ENCODE measurements at places on chromosomes 1 and 21.

GRCh38 chr1:212920246-212920645, 30.1 kb upstream of the VASH2 start:
- no peak for DNase-seq

- no peak for DNase-seq
These were observed 4.8 kb upstream of the SRP9 start for GRCh38 chr1:225772848-225773247.

GRCh38 chr1:154818911-154819310, 51.2 kb downstream of the KCNN3 start:
- no peak for DNase-seq

GRCh38 chr1:229693129-229693900, 67.3 kb downstream of the URB2 start:
- DNase-seq: no peak

- DNase-seq: peak; percentile 63
These were observed 9.1 kb downstream of the IBA57 start for GRCh38 chr1:228174482-228175315.

- no peak for DNase-seq
These were observed 45.2 kb downstream of the EPRS1 start for GRCh38 chr1:220001095-220001501.

DNA sequence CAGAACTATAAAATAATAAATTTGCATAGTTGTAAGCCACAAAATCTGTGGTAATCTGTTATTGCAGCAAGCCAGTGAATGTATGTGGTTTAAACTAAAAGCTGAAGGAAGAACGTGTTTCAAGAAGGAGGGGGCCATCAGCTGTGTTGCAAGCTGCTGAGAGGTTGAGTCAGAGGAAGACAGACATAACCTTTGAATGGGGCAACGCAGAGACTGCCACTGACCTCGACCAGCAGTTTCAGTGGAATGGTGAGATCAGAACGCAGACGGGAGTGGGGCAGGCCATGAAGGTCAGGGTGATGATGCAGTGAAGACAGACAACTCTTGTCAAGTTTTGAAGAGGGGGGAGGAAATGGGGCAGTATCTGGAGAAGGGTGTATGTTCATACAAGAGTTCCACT, 23.2 kb upstream of the QSOX1 start:
- no peak for DNase-seq
